Astrocyte of the spinal cord (primary cell): ENCODE measurements at places on chromosomes 3 and 15.

DNA sequence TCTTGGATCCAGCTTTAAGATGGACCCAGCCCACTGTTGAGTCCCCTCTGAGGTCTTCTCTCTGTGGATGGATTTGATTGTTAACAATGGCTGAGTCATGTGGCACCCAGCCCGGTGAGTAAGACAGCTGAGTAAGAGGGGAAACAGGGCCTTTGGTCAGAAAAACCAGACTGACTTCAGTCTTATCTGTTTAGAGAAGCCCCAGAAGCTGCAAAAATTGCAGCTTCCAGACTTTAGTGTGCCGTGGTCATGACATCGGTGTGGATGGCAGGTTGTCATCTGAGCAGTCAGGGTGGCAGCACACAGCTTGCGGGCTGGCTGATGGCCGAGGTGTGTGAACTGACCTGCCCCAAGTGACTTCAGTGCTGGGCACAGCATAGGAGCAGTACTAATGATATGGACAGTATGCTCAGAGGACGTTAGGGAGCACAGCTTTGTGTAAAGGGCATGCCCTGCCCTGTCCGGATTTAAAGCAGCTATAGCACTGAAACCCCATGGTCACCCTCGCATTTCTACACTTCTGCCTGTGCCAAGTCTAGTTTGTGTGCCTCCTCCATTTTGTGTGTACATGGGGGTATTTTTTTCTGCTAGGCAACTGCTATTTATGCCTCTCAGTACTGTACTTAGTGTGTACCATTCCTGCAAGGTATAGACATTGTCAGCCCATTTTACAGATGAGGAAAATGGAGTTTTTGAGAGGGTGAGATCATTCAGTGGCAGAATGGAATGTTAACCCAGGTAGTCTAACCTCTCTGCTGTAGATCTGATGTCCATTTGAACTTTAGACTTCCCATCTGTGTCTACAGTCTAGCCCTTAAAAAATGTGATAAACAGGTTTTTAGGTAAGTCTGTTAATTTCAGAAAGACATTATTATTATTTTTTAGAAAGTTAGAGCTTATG is 44.4 kb downstream of the FLNB start:
- DNase-seq = peak; percentile 98

DNA sequence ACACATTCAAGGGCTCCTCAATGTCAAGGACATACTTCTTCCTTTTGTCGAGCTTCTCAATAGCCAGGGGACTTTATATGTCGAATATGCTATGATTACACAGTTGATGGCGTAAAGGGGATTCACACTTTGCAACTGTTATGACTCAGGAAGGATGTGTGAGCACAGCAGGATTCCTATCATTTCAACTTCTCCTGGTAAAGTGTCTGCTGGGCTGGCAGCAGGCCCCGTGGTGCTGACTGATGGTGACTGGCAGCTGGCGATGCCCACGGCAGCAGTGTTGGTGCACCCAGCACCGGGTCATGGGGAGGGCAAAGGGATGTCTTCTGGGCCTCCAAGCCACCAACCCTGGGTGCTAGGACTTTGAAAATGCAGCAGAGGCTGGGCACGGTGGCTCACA is 44.8 kb upstream of the GNB5 start:
- DNase-seq = peak; percentile 10

GRCh38 chr3:40299721-40300335 is 9.7 kb upstream of the EIF1B start:
- DNase-seq = peak; percentile 67

DNA sequence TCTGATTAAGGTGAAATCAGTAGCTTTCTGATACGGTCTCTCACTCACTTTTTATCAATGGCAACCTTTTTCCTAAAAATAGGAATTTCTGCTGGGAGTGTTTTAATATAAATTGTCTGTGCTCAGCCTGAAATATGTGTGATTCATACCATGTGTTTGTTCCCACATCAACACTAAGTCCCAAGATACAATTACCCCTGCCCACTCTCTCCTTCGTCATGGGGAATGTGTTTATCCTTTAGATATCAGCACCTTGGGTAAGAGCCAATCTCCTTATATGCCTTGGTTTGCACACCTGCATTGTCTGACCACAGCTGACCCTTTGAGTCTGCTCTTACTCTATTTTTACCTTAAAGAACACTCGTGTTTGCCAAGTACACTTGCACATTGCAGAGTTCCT is 356.4 kb downstream of the LPP start:
- DNase-seq = peak; percentile 87

DNA sequence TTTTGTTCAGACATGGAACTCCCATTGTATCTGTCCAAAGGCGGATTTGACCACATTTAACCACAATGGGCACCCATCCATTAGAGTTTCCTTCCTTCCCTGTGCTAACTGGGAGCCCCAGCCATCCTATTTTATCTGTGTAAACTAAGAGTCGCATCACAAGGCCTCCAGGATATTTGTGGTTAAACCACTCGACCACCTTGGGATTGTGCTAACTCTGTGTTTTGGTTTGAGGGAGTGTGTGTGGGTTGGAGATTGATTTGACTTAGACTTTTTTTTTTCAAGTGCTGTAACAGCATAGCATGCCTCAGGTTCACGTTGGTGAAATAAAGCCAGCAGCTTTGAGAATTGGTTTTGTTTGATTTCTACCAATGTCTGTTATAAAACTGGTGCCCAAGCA is 100.4 kb upstream of the TP63 start:
- DNase-seq = peak; percentile 90

DNA sequence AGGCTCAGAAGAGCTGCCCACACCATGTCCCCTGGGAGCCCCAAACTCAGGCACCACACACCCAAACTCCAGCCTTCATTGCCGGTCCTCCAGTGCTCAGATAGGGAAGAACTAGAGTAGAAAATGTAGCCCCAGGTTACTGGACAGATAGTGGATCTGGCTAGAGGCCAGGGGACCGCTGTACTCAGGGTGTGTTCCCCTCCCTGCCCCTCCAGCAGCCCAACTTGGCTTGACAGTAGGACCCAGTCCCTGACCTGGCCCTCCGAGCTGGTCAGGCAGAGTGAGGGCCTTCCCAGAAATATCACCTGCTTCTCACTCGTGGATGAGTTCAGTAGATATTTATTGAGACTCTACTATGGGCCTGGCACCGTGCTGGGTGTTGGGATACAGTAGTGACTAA is 100.0 kb downstream of the CORO2B start:
- no peak for DNase-seq

DNA sequence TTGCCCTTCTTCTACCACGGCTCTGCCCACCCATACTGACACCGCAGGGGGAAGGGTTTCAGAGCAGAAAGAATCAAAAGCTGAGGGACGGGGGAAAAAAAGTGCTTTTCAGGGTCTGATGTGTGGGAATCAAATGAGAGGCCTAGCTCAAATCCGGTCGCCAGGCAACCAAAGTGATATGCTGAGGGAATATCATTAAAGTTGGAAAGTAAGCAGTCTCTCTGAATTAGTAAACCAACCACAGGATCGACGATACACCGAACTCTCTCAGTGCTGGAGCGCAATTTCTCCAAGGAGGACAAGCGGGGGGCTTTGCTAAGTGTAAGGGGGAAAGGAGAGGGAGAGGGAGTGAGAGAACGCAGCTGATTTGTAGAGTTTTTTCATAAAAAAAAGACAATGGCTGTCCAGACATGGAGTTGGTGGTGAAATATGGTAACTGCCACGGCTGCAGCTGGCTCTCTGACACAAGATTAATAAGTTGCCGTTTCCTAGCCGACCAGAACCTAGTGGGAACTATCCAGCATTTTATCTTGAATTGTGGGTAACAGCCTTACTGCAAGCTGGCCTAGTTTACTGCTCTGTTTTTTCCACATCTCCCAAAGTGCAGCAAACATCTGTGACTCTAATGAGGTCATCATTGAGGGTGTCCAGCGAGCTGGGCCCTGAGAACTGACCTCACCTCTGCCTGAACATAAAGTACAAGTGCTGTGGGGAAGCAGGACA is 530.2 kb downstream of the SOX2 start:
- DNase-seq = peak; percentile 89

- no peak for DNase-seq
Observed at GRCh38 chr3:143439817-143440216, 320.2 kb downstream of the CHST2 start.
